Stimulated activated CD8-positive, alpha-beta memory T cell treated with anti-CD3 and anti-CD28 coated beads, Interleukin-15, amount 100 ng/mL, for 24 hours (primary cell): ENCODE measurements at places on chromosomes 4 and X.

GRCh38 chr4:41006141-41006540, 208.2 kb downstream of the APBB2 start:
- no peak for DNase-seq

GRCh38 chrX:121114691-121115090, 67.3 kb downstream of the GLUD2 start:
- DNase-seq = no peak

DNA sequence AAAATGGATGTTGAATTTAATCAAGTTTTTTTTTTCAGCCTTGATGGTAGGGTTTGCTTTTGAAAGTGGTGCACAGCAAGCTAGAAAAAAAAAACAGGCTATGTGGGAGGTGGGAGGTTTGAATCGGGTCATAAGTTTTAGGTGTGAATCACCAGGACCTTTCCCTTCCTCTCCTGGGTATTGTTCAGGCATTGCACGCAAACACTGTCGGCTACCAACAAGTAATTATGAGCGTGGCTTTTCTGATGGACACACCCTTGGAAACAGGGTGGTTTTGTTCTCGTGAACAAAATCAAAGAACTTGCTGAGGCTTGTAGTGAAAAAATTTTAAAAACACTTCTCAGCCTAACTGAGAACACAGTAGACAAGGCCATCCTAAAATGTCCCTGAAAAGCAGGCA, 18.1 kb downstream of the PIR start:
- DNase-seq = no peak

- no peak for DNase-seq
Observed at GRCh38 chrX:30219372-30219771, 4.0 kb downstream of the MAGEB2 start.

DNA sequence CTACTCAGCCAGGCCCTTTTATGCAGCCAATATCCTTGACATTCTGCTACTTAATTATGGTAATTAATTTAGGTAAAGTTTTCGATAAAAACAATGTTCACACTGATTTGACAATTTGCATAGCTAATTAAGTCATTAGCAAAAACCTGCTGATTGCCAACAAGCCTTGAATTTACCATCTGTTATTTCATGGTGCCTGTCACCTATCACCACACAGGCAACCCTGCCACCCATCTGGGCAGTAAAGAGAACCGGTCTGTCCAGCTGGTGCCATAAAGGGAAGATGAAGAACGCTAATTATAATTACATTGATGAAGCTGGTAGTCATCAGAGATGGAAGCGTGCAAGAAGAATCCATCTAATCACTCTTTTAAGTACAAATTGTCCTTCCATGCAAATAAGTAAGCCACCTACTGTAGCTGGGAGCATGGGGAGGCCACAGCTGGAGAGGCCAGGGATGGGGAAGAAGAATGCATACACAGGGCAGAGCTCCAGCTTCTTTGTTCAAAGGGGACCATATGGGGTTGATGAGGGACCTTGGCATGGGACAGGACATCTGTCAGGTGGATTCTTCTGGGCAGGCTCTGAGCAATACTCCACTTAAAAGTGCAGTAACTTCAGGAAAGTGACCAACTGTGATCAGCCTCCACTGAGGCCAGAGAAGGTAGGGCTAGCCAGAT, 277.3 kb upstream of the TAPT1 start:
- no peak for DNase-seq

- DNase-seq = no peak
Observed at GRCh38 chr4:1318046-1318375, 28.3 kb downstream of the MAEA start.

GRCh38 chr4:167688660-167689142, 403.6 kb upstream of the ANXA10 start:
- DNase-seq = no peak

GRCh38 chr4:122156819-122157218, 4.7 kb downstream of the BLTP1 start:
- no peak for DNase-seq

DNA sequence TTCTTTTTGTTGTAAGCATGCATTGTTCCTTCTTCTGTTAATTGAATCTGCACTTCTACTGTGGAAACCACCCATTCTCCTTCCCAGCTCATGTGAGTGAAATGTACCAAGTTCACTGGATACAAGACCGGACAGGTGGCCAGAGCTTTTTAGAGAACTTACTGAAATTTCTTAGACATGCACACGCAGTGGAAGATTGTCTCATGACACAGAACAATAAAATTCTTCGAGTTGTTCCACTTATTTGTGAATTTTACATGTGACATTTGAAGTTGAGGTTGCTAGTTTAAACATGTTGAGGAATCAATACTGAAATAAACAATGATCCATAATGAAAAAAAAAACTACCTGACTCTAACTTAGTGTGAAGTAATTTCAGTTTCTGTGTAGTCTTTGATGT, 568.0 kb downstream of the TECRL start:
- DNase-seq = no peak

- DNase-seq = no peak
Observed at GRCh38 chrX:13085526-13085925, 41.1 kb upstream of the FAM9C start.

DNA sequence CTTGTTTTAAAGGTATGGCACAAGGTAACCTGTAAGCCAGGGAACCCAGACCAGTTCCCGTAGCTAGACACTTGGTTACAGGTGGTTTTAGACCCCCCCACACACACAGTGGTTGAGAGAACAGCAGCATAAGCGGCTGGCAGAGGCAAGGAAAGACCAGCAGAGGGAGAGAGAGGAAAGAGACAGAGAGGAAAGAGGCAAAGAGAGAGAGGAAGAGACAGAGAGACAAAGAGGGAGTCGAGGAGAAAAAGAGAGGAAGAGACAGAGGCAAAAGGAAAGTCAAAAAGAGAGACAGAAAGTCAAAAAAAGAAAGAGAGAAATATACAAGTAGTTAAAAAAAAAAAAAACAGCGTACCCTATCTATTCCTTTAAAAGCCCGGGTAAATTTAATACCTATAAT, 19.5 kb upstream of the PCSK1N start:
- DNase-seq = no peak

DNA sequence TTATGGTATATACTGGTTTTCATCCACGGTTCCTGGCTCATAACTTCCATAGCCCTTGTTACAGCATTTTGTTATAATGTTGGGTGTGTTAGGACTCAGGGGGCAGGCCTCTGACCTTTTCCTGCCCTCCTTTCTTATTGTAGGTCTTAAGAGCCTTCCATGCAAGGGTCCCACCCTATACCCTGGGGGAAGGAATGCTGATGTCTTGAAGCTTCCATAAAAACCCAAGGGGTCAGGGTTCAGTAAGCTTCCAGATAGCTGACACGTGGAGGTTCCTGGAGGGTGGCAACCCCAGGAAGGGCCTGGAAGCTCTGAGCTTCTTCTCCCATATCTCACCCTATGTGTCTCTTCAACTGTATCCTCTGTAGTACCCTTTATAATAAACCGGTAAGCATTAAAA, 29.6 kb downstream of the ATP11C start:
- DNase-seq = no peak
